Astrocyte of the spinal cord (primary cell): ENCODE measurements at places on chromosomes 6 and 20.

DNA sequence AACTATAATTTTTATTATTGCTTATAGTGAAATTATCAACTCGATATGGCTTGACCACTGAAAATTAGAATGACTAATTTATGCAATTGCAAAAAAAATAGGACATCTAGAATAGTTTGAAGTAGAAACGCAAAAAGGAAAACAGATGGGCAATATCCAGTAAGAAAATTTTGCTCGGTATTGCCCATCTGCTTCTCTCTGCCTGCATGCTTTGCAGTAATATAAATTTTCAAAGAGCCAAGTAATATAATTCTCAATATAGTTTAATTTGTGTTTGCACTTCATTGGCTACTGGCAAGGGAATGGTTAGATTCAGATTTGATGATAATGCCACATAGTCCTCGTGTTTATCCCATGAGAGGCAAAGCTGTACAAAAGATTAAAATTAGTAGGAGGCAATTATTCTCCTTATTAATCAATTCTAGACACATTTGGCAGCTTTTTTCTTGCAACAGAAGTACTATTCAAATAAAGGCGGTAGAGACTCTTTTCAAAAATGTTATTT, 27.3 kb upstream of the LAMA2 start:
- DNase-seq = no peak

DNA sequence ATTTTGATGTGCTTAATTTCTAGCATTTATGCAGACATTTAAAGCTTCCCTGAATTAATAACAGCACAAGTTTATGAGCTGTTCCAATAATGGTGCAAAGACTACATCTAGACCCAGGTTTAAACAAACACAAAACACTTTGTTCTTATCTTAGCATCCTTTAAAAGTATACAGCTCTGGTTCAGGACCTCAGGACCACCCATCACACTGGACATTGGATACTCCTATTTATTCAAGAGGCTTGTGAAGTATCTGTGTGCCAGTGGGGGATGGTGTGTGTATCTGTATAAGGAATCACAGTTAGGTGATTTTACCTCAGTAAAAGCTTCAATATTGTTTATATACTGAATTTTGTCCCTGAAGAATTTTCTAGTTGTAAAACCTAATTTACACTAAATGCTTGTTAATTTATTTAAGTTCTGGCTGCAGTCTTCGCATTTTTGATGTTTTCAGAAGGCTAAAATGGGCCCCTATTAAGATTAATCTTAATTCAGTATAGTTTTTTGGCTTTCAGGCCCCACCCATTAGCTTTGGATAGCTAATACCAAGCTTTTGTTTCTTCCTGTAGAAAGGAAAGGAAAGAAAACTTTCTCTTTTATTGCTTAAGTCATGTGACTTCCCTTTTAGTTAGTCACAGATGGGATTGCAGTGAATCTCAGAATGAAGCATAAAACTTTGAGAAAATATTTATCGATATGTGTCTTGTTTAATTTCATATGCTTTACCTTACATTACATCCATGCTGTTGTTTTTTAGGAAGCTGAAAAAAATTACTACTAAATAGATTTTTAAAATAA, 13.1 kb downstream of the LIN28B start:
- DNase-seq = no peak

DNA sequence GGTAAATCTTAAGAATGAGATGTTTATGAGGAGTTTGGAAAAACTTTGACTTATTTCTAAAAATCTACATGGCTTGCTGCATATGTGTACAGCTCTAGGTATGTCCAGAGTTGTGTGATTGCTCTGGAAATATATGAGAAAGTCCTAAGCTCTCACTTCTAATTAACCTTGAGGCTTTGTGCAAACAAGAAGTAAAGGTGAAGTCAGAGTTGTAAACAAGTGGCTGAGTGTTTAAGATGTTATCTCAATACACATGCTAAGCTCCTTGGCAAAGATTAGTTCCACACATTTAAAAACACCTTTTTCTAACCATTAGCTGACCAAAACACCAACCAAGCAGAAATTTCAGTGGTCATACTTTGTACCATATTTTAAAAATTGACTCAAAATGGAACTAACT, 684.2 kb downstream of the HTR1B start:
- no peak for DNase-seq

DNA sequence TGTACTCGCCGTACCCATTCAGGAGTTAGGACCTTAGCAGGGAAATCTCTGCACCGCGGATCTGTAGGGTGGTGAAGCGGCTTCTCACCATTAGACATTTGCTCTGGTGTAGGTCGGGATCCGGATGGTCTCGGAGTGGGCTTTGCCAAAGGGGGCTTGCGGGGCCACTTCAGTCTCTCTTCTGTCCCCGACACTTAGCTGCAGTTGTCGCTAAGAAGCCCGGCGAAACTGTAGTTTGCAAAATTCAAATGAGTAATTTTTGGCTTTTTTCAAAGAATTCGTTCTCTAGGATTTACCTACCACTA, 433 bp downstream of the QRSL1 start:
- no peak for DNase-seq

DNA sequence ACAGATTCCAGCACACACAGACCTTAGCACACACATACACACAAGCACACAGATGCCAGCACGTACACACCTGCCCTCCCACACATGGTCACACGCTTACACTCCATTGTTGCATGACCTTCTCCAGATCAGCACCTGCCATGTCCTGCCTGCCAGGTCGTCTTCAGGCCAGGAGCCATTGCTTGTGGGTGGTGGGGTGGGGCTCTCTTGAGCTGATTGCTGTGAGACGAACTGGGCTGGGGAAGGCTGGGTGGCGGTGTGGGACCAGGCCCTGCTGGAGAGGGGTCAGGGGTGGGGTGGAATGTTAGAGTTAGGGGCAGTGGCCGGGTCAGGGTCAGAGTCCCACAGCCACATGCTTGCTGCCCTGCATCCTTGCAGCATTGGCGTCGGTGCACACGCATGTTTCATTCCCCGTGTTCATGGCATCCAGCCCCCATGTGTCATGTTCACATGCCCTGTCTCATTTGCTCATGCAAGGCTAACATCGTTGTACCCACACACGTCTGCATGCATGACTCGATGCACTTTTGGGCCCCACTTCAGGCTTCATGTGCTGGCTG, 6.5 kb upstream of the NPBWR2 start:
- no peak for DNase-seq

DNA sequence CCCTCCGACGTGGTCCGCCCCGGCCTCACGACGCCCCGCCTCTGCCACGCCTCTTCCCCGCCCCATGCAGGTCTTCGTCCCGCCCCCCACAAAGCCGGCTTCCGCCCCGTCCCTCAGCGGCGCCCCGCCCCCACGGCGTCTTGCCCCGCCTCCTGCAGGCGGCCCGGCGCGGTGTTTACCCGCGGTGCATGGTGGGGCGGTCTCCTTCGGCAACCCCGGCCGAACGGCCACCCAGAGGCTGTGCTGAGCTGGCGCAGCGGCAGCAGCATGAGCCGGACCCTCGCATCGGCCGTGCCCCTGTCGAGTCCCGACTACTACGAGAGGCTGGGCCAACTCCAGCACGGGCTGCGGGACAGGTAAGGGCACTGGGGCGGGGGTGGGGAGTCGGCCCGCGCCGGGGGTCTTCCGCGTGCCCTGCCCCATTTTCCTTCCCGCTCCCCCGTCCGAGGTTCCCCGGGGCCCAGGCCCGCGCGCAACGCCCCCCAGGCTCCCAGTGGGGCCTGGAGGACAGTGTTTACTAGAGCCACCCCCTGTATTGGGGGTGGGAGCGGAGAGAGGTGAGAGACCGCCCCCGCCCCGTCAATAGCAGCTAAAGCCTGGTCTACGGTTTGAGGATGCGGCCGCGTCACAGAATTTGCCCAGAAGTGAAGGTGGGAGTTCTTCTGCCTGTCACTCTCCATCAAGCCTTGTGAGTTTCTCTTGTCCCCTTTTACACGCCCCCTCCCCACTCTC, at the start of gene KIZ:
Gene KIZ (plus strand): TSS at position 234 of the 732 bp plus-strand sequence. CDS start 34 bp downstream, at position 268.
- peak; percentile 96 for DNase-seq
